Suppressor macrophage treated with lipopolysaccharide for 1 hour (primary cell): ENCODE measurements at places on chromosomes 2 and 18.
A peak's percentile ranks its signal among the peaks of the same experiment; 100 is the strongest.

DNA sequence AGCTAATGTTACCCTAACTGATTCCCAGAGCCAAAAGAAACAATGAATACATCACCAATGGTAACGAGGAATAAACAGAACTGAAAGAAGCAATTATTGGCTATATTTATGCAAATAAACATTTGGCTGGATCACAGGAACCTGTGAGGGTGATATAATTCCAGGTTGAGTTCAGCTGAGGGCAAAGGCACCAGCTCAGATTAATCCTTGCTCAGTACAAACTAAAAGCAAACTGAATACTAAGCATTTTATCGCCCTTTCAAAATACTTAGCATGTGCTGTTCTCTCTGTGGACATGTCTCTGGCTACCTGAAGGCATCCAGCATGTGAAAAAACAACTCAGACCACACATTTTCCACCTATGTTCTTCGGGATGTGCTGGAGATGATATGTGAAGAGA lies 791.7 kb downstream of the METTL4 start:
- no peak for DNase-seq

GRCh38 chr2:9167718-9168657 lies 38.6 kb upstream of the ASAP2 start:
- peak; percentile 26 for DNase-seq

DNA sequence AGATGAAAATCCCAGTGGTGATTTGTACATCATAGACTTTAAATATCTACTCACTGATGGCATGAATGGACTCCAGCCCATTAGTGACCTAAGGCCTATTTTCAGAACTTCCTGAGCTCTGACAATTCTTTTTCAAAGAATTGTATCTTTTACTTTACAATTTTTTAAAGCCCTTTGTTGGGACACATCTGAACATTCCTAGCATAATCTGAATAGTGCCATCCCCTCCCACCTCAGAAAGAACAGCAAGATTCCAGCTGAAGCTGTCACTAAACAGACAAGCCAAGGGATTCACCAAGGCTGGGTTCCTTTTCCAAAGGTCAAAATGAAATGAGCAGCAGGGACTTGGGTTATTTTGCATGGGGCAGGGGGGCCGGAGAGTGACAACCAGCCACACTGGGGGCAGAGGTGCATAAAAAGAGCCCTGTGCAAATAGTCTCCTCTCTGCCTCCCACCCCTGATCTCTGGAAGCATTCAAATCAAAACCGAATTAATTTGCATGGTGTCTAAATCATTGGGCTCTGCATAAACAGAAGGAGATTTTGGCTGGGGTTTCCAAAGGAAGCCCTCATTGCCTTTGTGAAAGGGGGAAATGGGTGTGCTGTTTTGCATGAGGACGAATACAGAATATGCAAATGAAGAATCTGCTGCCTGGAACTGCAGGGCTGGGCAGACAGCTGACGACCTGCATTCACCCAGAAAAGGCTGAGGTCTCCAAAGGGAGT lies 17.2 kb downstream of the EPHA4 start:
- DNase-seq: no peak

DNA sequence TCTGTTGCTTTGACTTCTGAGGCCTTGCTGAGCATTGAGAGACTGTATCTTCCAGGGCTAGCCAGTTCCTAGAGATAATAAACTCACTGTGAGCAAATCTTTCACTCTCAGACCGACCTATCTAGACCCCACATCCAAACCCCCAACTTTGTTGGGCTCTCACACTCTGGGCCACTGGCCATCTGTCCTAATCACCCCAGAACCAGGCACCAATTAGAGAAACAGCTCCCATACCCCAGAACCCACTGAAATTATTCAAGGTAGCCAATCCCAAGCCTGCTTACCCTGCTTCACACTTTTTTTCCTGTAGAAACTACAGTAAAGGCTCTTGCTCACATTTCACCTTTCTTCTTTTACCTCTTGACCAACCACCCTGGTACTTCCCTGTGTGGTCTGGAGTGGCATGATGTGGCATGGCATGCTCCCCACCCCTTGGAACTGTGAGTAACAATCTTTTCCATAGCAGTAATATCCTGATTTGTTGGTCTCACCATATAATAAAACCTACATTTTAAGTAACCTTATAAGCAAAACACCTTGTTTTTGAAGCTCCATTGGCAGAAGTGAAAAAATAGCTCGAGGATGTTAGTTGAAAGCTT lies 55.2 kb downstream of the ANKRD12 start:
- no peak for DNase-seq

GRCh38 chr2:75315436-75315835 lies 116.1 kb upstream of the TACR1 start:
- DNase-seq: no peak
